Effector memory CD4-positive, alpha-beta T cell (primary cell): ENCODE measurements at places on chromosomes 1 and 21.
A peak's percentile ranks its signal among the peaks of the same experiment; 100 is the strongest.

GRCh38 chr1:222618880-222619596, 1.1 kb downstream of the MIA3 start:
- peaks cover 3% of the 10 kb centered on the region for H3K36me3 ChIP-seq
- DNase-seq = no peak
- H3K4me1 ChIP-seq = peaks cover 5% of the 10 kb centered on the region

GRCh38 chr1:113792986-113793385, 19.3 kb downstream of the RSBN1 start:
- H3K36me3 ChIP-seq = peaks cover 24% of the 10 kb centered on the region
- H3K4me3 ChIP-seq = no peak overlapping the region
- H3K4me1 ChIP-seq = peaks cover 15% of the 10 kb centered on the region
- DNase-seq = no peak
- H3K27me3 ChIP-seq = no peaks in the 10 kb centered on the region

GRCh38 chr1:157951230-157951629, 42.2 kb upstream of the KIRREL1 start:
- no peaks in the 10 kb centered on the region for H3K36me3 ChIP-seq
- no peak overlapping the region for H3K27ac ChIP-seq
- peaks cover 5% of the 10 kb centered on the region for H3K27me3 ChIP-seq
- H3K4me1 ChIP-seq = no peaks in the 10 kb centered on the region
- H3K4me3 ChIP-seq = no peak overlapping the region

GRCh38 chr1:230122366-230123279, 55.6 kb downstream of the GALNT2 start:
- H3K36me3 ChIP-seq = no peaks in the 10 kb centered on the region
- DNase-seq = no peak
- no peak overlapping the region for H3K4me3 ChIP-seq
- H3K27me3 ChIP-seq = no peaks in the 10 kb centered on the region

DNA sequence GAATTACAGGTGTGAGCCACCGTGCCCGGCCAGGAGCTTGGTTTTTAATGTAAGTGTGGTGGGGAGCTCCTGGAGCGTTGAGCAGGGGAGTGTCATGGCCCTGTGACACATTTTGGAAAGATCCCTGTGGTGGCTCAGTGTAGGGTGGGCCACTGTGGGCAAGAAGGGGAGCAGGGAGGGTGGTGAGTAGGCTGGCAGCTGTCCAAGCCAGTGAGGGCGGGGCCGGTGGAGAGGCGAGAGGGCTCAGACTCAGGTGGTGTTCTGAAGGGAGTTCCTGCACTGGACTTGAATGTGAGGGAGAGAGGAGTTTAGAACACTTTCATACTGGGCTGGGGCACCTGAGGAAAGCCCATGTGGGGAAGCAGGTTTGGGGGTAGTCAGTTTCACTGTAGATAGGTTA, 3.1 kb upstream of the EVA1B start:
- H3K4me1 ChIP-seq = peaks cover 20% of the 10 kb centered on the region
- H3K27ac ChIP-seq = no peak overlapping the region
- H3K27me3 ChIP-seq = no peaks in the 10 kb centered on the region
- no peaks in the 10 kb centered on the region for H3K36me3 ChIP-seq
- DNase-seq = no peak

GRCh38 chr1:199691540-199691939, 336.0 kb upstream of the NR5A2 start:
- no peak for DNase-seq
- H3K27me3 ChIP-seq = no peaks in the 10 kb centered on the region
- no peak overlapping the region for H3K4me3 ChIP-seq
- H3K36me3 ChIP-seq = no peaks in the 10 kb centered on the region
- H3K27ac ChIP-seq = no peak overlapping the region

DNA sequence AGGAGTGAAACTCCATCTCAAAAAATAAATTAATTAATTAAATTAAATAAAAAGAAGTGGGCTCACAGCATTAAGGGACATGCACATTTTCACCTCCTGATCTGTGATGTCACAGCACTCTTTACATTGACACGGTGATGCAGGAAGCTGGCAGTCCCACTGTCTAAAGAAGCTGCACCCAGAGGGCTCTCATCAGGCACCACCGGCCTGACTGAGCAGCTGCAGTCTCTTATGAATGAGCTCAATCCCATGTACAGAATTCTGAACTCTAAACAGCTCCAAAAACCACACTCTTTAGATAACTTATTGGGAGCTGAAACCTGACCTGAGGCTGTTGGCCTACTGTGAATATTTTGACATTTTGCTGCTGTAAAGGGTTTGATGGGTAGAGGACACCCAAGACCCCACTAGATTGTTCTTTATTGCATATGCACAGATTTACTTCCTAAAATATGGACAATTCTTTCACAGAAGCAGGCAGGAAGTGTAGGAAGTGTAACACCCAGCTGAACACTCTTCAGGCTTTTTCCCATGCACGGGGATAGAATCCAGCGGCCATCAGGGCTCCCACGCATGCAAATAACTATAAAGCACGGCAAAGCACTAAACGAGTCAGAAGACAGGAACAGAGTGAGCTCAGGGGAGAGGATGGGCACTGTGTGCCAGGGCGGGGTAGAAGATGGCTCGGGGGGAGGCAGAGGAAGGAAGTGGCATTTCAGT, 46.2 kb downstream of the L1TD1 start:
- no peaks in the 10 kb centered on the region for H3K36me3 ChIP-seq
- H3K27me3 ChIP-seq = no peaks in the 10 kb centered on the region
- no peak overlapping the region for H3K4me3 ChIP-seq
- no peak for DNase-seq

- no peaks in the 10 kb centered on the region for H3K4me1 ChIP-seq
- H3K27me3 ChIP-seq = no peaks in the 10 kb centered on the region
- no peaks in the 10 kb centered on the region for H3K36me3 ChIP-seq
- no peak overlapping the region for H3K4me3 ChIP-seq
- no peak for DNase-seq
- no peak overlapping the region for H3K27ac ChIP-seq
Measured at GRCh38 chr1:62229932-62230331, 35.3 kb downstream of the L1TD1 start.

- no peak overlapping the region for H3K27ac ChIP-seq
- no peak overlapping the region for H3K4me3 ChIP-seq
- no peaks in the 10 kb centered on the region for H3K36me3 ChIP-seq
- no peaks in the 10 kb centered on the region for H3K4me1 ChIP-seq
Measured at GRCh38 chr1:56250809-56251208, 328.6 kb downstream of the PLPP3 start.

DNA sequence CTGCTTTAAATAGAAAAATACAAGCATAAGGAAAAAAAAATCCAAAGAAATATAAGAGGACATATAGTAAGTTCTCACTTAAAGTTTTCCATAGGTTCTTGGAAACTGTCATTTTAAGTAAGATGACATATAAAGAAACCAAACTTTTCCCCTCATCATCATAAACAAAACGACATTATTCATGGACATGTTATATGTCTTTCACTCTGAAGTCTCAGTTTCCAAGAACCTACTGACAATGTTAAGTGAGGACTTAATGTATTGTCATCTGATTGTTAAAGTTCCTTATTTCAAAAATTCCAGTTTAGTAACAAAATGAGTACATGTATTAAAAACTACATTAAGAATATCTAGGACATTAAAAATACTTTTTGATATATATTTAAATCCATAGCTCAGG, 69.6 kb upstream of the GFI1 start:
- no peaks in the 10 kb centered on the region for H3K36me3 ChIP-seq
- no peaks in the 10 kb centered on the region for H3K4me1 ChIP-seq
- no peak overlapping the region for H3K4me3 ChIP-seq
- no peaks in the 10 kb centered on the region for H3K27me3 ChIP-seq
- H3K27ac ChIP-seq = no peak overlapping the region
- DNase-seq = no peak

GRCh38 chr21:41437729-41438128, 11.7 kb downstream of the MX1 start:
- no peak overlapping the region for H3K27ac ChIP-seq
- no peak for DNase-seq

DNA sequence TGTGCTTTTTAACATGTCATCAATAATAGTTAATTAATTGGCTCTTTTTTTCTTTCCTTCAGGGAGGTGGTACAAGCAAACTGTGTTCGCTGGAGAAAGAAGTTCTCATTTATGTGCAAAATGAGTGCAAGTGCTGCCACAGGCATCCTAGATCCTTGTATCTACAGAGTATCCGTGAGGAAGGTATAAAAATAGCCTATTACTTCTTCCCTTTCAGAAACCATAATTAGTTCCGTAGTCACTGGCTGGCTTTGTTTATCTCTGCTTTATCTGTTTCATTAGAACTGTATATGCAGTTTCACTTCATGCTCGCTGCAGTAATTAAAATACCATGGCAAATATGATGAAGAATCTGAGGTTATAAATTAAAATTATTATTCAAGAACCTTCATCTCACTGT, 40.6 kb downstream of the EEIG2 start:
- no peak overlapping the region for H3K4me3 ChIP-seq
- peaks cover 6% of the 10 kb centered on the region for H3K36me3 ChIP-seq
- H3K27me3 ChIP-seq = no peaks in the 10 kb centered on the region

DNA sequence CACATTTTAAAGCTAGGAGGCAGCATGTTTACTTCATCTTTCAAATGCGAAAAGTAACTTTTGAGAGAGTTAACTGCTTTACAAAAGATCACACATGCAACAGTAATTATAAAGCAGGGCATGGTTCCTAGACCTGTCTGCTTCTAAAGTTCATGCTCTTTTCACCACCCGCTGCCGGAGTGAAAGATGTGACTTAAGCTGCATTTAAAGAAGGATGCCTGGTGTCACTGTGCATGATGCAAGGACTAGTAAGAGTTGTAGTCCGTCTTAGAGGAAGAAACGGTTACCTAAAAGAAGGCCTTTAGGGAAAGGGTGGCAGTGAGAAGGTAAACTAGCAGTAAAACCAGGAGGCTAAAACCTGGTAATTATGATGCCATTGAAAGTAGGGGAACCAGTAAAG, 1689.1 kb downstream of the KCNT2 start:
- H3K4me3 ChIP-seq = no peak overlapping the region
- no peaks in the 10 kb centered on the region for H3K4me1 ChIP-seq
- H3K27me3 ChIP-seq = no peaks in the 10 kb centered on the region
- no peak overlapping the region for H3K27ac ChIP-seq

- DNase-seq = no peak
- no peaks in the 10 kb centered on the region for H3K36me3 ChIP-seq
- no peak overlapping the region for H3K4me3 ChIP-seq
- H3K4me1 ChIP-seq = no peaks in the 10 kb centered on the region
Measured at GRCh38 chr1:228837817-228838716, 102.8 kb downstream of the RHOU start.

DNA sequence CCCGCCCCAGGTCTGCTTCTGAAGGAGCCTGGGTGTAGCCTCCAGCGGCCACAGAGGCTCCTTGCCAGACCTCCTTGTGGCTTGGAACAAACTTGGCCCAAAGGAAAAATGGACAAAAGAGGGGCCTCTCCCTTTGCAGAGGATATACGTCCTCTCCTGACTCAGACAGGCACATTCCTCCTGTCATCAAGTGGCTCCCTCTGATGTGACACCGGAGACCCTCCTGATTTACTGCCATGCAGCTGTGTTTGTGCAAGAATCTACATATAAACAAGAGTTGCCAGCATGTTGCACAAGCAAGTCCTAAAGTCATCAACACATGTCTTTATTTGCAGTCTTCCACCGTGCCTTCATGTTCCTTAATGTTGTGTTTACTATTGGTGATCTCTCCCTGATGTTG, 54.1 kb upstream of the F3 start:
- no peak overlapping the region for H3K27ac ChIP-seq
- H3K27me3 ChIP-seq = no peaks in the 10 kb centered on the region
- no peak for DNase-seq
- H3K36me3 ChIP-seq = no peaks in the 10 kb centered on the region
- no peak overlapping the region for H3K4me3 ChIP-seq

- no peaks in the 10 kb centered on the region for H3K4me1 ChIP-seq
- peaks cover 50% of the 10 kb centered on the region for H3K36me3 ChIP-seq
- no peak overlapping the region for H3K27ac ChIP-seq
- H3K27me3 ChIP-seq = no peaks in the 10 kb centered on the region
- no peak for DNase-seq
Measured at GRCh38 chr1:84489766-84490165, 10.7 kb downstream of the RPF1 start.

DNA sequence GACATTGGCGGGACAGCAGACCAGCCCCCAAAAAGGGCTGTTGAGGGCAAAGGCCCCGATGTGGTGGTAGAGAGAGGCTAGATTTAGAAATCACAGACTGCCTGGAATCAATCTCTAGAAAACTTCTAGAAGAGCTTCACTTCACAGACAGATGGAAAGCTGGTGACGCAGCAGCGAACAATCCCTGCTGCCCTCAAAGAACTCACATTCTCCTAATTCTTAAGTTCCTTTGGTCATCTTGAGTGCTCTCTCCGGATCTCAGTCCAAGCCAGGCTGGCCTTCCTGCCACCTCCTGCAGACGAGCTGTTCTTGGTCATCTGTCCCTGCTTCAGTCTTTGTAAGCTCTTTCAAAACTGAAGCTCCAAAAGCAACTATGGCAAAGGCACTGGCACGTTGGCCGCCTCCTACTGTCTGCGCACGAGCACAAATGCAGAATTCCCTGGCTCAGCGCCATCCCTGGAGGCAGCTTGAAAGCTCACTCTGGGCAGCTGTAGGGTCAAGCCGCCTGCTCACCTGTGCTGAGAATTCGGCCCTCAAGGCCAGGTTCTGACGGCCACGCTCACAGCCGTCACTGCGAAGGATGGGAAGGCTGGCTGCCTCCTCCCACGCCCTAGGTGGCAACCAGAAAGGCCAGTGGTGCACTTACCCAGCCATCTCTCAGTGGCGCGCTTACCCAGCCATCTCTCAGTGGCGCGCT, 110.6 kb downstream of the NPHP4 start:
- H3K4me3 ChIP-seq = no peak overlapping the region
- no peaks in the 10 kb centered on the region for H3K4me1 ChIP-seq
- no peak overlapping the region for H3K27ac ChIP-seq
- H3K27me3 ChIP-seq = no peaks in the 10 kb centered on the region
- H3K36me3 ChIP-seq = peaks cover 14% of the 10 kb centered on the region

GRCh38 chr1:167627865-167628641, 2.0 kb upstream of the RCSD1 start:
- H3K4me1 ChIP-seq = peaks cover 35% of the 10 kb centered on the region
- H3K27me3 ChIP-seq = no peaks in the 10 kb centered on the region
- no peak overlapping the region for H3K4me3 ChIP-seq
- H3K27ac ChIP-seq = peak overlapping the region; percentile 92
- H3K36me3 ChIP-seq = no peaks in the 10 kb centered on the region
- DNase-seq = peak; percentile 77

GRCh38 chr1:153816283-153816889, 41.2 kb downstream of the SLC27A3 start:
- H3K4me1 ChIP-seq = no peaks in the 10 kb centered on the region
- peaks cover 70% of the 10 kb centered on the region for H3K36me3 ChIP-seq
- H3K27ac ChIP-seq = no peak overlapping the region
- H3K27me3 ChIP-seq = no peaks in the 10 kb centered on the region
- DNase-seq = no peak

GRCh38 chr21:36030581-36031189, 29.6 kb downstream of the SETD4 start:
- H3K4me3 ChIP-seq = no peak overlapping the region
- no peaks in the 10 kb centered on the region for H3K27me3 ChIP-seq
- no peak for DNase-seq
- H3K4me1 ChIP-seq = no peaks in the 10 kb centered on the region
